ENCODE measurements at places on chromosomes 3 and 15.

DNA sequence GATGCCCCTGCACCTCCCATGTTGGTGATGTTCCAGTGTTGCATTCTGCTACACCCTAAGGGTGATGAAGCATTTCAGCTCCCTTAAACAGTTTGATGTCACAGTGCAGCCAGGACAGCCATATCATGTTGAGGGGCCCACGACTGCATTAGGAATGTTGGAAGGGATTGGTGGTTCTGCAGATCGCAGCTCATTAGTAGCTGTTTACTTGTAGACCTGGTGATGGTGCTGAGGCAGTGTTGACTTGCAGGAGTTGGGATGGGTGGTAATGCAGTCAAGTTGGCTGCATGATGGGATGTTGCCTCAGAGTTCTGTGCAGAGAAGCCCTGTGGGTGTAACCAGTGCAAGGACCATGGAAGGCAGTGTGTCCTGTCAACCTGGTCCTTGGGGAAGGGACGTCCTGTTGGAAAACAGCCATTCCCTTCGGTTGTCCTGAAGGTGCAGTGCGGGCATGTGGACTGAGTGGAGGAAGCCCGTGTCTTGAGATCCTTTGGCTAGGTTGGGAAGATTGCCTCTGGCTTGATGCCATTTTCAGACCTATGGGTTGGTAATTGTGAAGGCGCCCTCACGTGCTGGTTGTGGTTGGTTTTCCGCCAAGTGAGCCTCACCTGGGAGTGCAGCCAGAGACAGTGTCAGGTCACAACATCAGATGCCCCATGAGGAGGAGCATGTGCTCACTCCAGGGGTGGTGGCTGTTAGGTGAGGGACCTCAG lies 100.7 kb downstream of the SNRPN start:
- no peak for DNase-seq

DNA sequence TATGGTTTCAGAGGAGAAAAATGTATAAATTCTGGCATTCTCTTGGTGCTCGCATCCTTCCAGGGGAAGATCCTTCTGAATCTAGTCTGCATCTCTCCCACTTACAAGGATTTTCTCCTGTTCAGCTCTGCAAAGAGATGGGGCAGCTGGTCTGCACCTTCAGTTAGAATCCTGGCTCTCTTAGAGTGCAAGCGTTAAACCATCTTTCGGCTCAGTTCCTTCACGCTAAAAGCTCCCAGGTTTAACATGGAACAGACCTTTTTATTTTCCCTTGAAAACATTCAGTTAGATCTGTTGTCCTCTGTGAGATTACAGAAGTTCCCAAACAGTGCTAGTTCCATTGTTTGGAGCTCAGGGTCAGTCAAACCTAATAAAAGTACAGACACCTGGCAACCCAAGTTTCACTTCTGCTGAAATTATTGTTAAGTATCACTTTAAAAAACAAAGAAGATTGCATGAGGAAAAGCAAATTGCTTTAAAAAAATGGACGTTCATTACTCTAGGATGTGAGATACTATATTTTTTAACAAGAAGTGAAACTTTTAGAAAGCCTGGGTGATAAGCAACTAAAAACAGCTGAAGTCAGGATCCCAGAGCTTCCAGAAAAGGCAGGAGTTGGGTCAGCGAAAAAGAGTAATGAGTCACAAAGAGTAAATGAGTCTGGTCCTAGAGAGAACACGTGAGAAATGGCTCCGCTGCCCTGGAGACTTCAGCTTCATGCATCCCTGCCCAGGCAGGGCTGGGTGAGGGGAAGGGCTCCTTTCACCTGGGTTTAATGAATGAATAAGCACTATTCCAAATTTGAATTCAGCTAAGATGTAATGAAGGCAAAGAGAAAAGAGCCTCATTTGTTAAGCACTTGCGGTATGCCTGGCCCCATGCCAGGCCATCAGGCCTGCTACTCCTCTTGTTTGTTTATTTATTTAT lies 63.3 kb downstream of the ABTB1 start:
- no peak for DNase-seq

DNA sequence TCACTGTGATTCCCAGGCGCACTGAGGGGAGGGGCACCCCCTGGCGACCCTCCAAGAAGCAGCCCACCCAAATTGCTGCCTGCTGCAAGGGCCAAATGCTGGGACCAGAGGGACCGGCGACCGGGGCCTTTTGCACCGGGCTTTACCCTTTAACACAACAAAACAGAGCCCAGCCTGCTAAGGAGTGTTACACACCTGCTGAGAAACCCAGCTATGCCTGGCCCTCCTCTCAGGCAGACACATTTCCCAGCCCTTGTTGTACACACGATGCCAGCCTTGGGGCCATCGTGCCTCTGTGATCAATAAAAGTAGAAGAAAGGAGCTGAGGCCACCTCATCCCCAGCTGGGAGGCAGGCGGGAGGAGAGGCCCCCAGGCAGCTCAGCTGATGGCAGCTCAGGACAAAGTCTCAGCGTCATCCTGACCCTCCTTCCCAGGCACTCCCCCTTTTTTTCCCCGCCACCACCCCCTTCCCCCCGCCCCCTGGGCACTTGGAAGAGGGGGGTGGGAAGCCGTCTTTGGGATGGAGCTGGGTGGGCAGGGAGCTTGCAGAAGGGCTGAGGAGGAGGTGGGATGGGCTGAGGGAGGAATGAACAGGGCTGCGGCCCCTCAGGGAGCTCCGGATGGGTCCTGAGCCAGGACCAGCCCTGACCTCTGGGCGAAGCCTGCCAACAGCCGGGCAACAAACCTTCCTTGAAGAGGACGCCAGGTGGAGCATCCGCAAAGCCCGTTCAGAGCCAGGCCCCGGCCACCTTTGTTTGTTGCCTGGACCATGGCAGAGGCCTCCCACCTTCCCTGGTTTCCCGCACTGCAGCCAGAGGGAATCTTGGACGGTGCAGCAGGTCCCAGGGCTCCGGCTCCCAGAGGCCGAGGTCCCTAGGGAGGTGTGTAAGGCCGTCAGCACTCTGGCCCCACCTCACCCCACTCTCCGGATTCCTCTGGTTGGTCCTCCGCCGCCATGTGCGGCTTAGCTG lies 45.9 kb upstream of the SEC61A1 start:
- no peak for DNase-seq

- no peak for DNase-seq
Measured at GRCh38 chr3:190746986-190747385, 115.5 kb downstream of the GMNC start.

DNA sequence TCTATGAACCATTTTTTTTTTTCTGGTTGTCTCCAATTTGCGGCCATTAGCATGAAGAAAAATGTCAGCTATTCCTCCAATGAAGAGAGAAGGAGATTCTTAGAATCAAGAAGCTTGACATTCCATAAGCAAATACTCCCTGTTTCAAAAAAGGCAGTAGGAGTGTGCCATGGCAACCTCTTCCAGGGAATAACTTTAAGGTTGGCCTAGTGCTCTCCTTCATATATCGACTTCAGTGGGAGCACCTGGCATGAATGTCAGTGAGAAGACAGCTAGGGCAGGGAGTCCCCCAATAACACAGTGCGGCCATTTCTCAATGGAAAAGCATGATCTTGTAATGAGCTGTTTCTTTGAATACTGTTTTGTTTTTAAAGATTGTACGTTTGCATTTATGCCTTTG lies 493.0 kb upstream of the ATP11B start:
- DNase-seq = no peak

GRCh38 chr3:73419179-73419803 lies 205.4 kb downstream of the PDZRN3 start:
- DNase-seq = no peak

- DNase-seq = no peak
Measured at GRCh38 chr3:191378142-191378812, 48.0 kb upstream of the UTS2B start.

GRCh38 chr3:115186351-115187148 lies 39.5 kb upstream of the ZBTB20 start:
- no peak for DNase-seq

DNA sequence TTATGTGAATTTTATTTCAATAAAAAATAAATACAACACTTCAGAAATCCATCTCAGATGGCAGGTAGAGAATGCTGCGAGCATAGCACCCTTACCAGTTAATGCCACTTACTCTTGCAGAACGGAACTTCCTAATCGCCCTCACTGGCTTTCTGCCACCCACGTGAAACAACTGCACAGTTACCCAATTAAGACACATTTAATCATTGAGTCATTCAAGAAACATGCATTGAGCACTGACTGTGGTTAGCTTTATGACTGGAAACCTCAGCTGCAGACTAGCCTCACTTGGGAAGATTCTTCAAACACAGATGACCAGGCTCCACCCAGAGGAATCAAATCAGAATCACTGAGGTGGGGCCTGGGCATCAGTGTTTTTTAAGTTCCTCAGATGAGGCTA lies 5.6 kb upstream of the MFGE8 start:
- peak; percentile 74 for DNase-seq

DNA sequence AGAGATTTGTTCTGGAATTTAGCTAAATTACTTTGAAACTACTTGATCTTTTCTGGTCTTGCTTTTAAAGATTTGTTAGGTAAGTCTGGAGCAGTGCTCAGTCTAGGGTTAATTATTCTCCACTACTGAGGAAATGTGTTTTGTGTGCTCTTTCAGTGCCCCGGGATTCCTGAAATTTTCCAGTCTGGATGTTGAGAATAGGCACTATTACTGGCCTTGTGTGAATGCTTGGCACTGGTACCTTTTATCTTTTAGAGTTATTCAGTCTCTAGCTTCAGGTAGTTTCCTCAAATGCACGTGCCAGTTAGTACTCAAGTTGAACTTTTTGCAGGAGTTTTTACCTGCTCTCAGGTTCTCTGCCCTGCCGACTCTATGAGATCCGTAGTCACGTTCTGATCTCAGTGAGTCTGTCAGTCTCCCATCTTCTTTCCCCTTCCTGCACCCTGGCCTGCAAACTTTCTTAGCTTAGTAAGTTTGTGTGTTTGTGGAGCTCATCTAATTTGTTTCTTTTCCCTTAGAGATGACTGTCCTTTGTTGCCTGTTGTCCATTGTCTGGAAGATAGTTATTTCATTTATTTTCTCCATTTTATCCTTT lies 39.5 kb downstream of the TCF12 start:
- no peak for DNase-seq

- no peak for DNase-seq
Measured at GRCh38 chr3:127536830-127537812, 53.4 kb downstream of the TPRA1 start.

DNA sequence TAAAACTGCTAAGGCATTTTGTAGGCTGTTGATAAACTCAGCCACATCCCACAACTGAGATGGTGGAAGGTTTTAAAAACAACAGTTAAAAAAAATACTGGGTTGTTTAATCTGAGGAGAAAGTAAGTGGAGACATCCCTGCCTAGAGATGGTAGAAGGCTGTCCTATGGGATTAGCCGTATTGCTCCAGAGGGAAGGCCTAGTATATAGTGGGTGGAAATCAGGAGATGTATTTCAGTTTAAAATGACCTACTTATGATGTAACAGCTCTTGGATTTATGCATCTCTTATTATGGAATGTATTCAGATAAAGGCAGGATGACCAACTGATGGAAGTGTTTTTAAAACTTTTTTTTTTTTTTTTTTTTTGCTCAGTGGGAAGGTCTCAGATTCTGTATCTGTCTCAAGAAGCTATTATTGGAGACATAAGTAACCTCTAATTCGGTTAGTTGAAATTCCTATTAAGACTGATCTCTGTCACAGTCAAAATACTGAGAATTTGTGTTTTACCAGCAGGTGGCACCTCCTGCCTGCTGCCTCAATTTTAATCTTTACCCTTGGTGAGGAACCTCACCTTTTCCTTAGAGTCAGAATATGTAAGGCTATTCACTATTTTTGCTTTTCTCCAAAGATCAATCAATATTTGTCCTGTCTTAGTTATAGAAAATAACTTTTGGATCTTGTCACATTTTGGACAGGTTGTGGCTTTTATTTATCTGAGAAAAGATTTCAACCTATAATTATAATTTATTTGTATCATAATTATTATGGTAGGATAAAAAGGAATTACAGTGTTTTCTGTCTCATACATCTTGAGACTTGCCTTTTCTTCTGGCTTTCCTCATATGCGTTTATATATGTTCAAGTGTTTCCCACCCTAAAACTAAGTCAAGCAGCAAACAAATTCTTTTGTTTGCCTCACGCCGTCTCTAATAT lies 63.0 kb downstream of the VPS8 start:
- no peak for DNase-seq

GRCh38 chr3:15805756-15806266 lies 8.0 kb upstream of the ANKRD28 start:
- no peak for DNase-seq

DNA sequence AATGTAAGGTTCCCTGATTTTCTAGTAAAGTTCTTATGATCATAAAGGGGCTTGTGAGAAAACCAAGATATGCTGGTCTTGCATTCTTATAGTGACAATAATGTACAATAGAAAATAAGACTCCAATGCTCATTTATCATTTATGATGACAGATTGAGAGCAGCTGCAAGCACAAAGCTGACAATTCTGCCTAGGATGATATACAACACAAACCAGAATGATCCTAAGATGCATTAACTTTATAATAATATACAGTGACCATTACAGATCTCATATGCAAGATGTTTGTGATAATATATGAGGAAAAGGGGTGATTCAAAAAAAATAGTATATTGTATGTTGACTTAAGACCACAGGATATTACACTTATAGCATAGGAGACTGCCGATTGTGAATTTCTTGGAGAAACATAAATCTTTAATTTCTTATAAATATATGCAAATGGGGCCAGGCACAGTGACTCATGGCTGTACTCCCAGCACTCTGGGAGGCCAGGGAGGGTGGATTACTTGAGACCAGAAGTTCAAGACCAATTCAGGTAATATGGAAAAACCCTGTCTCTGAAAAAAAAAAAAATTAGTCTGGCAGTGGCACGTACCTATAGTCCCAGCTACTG lies 387.0 kb downstream of the ZBBX start:
- DNase-seq = no peak

DNA sequence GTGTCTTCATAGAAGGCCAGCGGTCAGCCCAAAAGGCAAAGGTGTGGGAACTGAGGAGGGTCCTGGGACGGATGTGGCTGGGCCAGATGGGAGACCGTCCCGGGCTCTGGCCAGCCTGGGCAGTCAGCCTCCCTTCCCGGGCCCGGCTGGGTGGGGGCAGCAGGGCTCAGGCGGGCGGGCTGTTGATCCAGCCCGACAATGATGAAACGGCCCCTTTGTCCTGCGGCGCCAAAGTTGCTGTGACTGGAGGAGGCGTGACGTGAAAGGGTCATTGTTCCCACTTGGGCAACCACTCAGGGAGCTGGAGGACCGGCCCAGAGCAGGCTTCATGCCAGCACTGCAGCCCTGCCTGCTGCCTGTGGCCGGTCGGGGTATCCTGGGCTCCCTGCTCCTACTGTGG lies 16.5 kb downstream of the DUSP7 start:
- DNase-seq = no peak

DNA sequence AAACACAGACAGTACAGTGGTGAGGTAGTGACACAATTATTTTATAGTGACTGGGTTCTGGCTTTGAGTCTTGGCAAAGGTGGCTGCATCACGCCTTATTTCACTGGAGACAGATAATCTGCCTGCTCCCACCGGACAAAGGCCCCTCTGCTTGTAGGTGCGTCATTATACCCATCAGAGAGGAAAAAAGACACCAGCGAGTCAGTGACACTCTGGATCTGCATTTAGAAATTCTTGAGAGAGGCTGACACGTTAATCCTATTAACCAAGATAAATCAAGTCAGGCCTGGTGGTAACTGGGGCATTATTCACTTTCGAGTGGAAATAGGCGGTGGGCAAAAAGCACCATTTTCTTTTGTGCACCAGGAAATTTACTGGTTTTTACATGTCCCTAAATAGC lies 76.2 kb downstream of the NR2F2 start:
- no peak for DNase-seq

- peak; percentile 30 for DNase-seq
Measured at GRCh38 chr3:129016356-129016719, 15.2 kb downstream of the EFCC1 start.

GRCh38 chr15:43974852-43975251 lies 148.1 kb downstream of the WDR76 start:
- DNase-seq = no peak

- no peak for DNase-seq
Measured at GRCh38 chr3:49470714-49471420, 800 bp downstream of the DAG1 start.

Measured in T-helper 2 cell treated with Interferon-gamma antibody and Interleukin-4, amounts not matched to agents 5 μg/mL and 100 μg/mL, for 36 hours (primary cell).